HAP-1 (cell line): ENCODE measurements at places on chromosomes 5 and 9.

DNA sequence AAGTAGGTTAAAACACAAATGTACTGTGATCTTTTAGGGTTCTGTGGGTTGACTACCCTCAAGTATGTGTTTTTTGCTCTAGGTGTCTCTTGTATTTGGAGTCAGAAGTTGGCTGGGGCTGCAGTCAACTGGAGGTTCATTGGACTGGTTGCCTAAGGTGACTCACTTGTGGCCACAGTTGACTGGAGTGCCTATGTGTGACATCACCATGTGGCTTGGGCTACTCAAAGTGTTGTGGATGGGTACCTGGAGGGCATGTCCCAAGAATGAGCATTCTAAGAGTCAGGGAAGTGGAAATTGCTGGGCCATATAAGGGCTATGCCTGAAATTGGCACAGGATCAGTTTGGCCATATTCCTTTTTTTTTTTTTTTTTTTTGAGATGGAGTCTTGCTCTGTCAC lies 27.4 kb downstream of the SNX30 start:
- DNase-seq, result no peak

GRCh38 chr5:143979044-143979690 lies 167.2 kb downstream of the HMHB1 start:
- no peak for DNase-seq

DNA sequence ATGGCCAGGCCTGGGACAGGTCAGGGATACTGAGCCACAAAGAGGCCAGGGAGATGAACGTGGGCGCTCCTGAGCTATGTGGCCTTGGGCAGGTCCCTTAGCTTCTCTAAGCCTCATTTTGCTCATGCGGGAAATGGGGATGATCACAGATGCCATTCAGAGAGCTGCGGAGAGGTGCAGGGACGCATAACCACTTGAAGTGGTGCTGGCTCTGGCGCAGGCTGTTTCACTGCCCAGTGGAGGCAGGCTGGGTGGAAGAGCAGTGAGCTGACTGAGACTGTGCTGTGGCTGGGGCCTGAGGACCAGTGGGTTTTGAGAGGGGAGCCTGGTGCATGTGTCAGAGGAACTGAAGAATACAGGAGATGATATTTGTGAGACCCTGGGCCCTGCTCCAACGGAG lies 18.4 kb downstream of the CXXC5 start:
- DNase-seq, result no peak

DNA sequence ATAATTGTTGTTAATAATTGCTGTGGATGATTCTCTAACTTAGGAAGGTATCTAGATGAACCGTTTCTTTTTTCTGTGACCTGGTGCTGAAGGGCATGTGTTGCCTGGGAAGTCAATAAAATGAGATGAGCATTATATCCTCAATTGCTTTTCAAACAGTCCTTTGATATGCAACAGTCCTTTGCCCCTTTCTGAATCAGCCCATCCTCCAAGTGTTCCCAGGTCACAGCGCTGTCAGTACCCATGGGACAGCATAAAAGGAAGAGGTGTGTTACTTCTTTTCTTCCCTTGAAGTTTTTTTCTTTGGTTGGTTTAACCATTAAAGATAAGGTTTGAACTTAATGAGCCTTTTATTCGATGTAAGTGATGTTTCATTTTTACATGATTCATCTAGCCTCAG lies 651.8 kb downstream of the SEMA5A start:
- no peak for DNase-seq

- no peak for DNase-seq
These were observed 455.1 kb upstream of the RGMB start for GRCh38 chr5:98318386-98318785.

- no peak for DNase-seq
These were observed 24.0 kb downstream of the GALNT10 start for GRCh38 chr5:154214371-154215106.
